ENCODE measurements at places on chromosomes 7 and 10. TPM values are rescaled to one million over a fixed set of nuclear protein-coding genes. Genes with fewer than 3 reads are reported as not detected.

AKR1B15 gene
- polyA plus RNA-seq, result 0.08 TPM

- no peak for DNase-seq
These were observed 769 bp upstream of the TMEM248 start for GRCh38 chr7:66920256-66920655.

ANKRD61 gene
- 0.75 TPM for polyA plus RNA-seq

- no peak for DNase-seq
These were observed 213.9 kb upstream of the PPP2R2D start for GRCh38 chr10:131686781-131687420.

DNA sequence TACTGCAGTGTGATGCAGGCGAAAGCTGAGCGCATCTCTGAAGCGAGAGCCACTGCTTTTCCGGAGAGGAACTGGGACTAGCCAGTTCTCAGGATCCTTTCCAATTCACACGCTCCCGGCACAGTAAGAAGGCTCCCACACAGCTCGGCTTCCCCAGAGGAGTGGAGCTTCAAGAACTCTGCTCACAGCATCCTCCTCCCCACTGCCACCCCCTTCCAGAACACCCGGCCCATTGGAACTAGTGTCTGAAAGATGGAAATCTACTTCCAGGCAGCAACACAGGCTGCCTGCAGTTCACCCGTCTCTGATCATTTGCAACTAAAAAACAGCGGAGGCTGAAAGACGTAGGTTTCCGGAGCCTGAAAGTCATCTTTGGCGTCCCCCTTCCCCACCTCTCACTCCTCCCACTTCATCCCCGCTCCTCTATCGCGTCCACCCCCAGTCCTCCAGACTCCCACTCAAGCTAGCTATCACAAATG, at the start of gene DGKB:
Gene DGKB, minus strand, starts transcription at position 163 of the 479 bp plus-strand sequence.
- DNase-seq, result peak; percentile 55

Data from muscle of back (tissue), 13 donors.